Putamen (tissue), 1 donor: ENCODE measurements at places on chromosomes 16 and 17.
A peak's percentile ranks its signal among the peaks of the same experiment; 100 is the strongest.

GRCh38 chr16:10646581-10647263 is 48.0 kb downstream of the TEKT5 start:
- DNase-seq, result no peak

DNA sequence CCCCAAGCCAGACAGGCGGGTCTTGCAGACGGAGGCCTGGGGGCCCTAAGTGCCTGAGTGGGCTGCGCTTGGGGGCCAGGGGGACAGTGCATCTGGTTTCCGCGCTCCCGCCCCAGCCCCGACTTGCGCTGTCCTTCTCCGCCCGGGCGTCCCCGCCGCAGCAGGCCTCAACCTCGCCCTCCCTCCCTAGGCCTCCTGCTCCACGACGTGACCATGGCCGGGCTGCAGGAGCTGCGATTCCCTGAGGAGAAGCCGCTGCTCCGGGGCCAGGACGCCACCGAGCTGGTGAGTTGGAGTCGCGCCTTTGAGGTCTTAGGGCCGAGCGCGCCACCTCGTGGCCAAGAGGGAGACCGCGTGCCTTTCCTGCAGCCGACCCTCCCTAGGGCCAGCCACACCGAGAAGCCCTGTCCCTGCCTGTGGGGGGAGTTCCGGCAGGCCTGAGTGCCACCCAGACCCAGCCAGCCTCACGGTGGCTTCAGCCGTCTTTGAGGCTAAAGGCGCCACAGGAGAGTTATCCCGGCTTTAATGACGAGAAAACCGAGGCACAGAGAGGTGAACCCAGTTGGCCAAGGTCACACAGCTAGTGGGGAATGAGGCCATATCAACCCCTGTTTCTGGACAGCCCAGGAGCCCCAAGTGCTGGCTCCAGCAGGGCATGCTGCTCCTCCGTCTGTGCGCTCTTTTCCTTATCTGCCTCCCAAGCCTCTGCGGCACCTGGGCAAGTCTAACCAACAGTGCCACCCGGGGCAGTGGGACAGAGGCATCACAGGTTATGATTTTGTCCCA is 12.2 kb upstream of the NDRG4 start:
- DNase-seq, result peak; percentile 75

GRCh38 chr17:10396524-10397163 is 23.8 kb upstream of the MYH13 start:
- DNase-seq, result no peak

GRCh38 chr17:17783825-17784656 is 52.7 kb downstream of the SREBF1 start:
- DNase-seq, result peak; percentile 80

DNA sequence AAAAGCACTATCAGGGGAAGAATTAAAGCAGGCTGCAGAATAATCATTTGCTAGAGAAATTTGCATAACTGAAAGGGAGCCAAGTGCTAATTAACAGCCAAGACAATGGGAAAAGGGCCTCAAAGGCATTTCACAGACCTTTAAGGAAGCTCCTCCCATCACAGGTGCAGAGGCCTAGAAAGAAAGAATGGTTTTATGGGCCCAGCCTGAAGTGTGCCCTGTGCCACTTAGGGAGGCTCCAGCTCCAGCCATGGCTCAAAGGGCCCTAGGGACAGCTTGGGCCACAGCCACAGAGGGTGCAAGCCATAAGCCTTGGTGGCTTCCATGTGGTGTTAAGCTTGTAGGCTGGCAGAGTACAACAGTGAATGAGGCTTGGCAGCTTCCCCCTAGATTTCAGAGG is 50.1 kb downstream of the RNF112 start:
- DNase-seq, result peak; percentile 70

- DNase-seq, result no peak
Observed at GRCh38 chr16:68806422-68806821, 36.9 kb upstream of the TANGO6 start.

DNA sequence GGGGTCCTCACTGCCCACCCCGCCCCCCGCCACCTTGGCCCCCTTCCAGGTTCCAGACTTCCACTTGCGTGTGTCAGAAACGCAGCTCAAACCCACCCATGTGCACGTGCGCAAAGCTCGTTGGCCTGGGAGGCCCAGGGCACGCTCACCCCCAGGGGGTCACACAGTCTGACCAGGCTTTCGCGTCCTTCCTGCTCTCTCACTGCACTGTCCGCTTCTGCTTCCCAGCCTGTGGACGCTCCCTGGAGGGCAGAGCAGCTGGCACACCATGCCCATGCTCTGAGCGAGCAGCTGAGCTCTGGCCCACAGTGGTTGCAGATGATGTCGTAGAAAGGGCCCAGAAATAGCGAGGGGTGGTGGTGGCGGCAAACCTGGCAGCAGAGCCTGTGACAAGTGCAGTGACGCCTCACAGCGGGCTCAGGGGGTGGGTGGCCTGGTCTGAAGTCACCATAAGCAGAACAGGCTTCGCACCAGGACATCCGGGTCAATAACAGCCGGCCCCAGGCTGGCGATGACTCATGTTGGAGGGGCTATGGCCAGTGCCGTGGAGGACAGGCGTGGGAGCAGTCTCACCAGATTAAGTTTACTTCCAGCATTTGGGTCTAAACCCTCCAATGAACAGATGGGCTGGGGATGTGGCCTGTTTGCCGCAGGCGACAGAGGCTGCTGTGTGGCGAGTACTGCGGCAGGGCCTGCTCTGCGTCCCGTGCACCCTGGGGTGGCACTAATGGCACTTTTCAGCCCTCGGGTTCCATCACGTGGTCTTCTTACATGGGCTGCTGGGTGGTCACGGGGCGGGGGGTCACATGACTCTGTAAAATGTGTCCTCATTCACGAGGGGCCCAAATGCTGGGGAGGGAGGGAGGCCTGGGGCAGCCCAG is 49.0 kb downstream of the NT5M start:
- no peak for DNase-seq

- no peak for DNase-seq
Observed at GRCh38 chr16:78746718-78747117, 647.3 kb downstream of the WWOX start.

GRCh38 chr16:30605158-30605557 is 5.0 kb downstream of the ZNF689 start:
- DNase-seq, result no peak

DNA sequence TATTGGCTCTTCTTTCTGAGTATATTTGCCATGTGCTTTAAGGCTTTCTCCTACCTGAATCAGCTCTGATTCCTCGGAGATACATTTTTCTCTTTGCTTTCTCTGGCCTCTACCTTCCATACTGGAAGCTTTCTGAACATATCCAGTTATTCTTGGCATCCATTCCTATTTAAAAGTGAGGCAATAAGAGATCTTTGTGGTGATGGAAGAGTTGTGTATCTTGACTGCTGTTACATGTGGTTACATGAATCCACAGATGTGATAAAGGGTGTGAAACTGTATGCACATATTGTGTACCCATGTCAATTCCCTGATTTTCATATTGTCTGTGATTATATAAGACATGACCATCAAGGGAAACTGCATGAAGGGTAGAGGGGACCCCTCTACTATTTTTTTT is 24.4 kb downstream of the UBE2O start:
- DNase-seq, result no peak

DNA sequence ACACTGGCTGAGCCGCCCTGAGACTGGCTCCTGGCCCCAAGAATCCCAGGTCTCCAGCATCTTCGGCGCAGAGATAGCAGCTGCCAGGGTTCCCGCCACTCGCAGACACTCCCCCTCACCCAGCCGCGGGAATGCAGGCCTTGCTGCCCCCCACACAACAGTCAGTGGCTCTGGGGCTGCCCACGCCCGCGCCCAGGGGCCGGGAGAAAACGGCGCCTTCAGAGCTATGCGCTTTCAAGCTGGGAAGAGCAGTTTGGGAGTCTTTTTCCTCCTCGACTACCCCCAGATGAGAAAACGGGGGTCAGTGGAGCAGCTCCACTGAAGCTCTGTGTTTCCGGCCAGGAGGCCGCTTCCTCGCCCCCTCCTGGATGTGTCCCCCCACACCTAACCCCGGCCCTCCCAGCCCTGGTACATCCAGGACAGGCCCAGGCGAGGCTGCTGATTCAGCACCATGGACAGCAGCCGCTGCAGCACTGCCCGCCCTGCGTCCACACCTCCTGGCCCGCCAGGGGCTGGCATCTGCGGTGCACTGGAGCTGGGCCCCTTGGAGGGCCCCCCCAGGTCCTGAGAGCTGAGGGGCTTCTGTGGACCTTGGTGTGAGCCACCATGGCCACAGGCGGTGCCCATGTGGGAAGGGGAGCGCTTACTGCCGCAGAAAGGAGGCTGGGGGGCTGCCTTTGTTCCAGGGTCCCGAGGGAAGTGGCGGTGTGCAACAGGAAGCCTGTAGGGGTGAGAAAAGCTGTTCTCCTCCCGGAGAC is 35.7 kb downstream of the CACNA1H start:
- DNase-seq, result no peak

DNA sequence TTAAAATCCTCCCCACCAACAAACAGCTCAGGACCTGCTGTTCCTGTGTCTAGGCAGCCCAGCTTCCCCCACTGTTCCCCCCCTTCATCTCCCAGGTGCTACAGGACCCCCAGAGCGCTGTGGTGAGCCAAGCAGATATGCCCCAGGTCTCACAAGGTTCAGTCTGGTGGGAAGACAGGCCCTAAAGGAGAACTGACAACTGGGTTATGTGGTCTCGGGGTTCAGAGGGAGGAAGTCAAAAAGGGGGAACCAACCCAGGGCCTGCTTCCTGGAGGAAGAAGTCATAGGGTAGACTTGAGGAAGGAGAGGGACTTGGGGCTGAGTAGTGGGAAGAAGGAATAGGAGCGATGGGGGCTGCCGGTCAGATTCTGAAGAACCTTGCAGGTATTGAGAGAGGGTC is 2.6 kb downstream of the RIPOR1 start:
- DNase-seq, result no peak

- DNase-seq, result no peak
Observed at GRCh38 chr16:85126705-85127378, 14.6 kb upstream of the CIBAR2 start.

DNA sequence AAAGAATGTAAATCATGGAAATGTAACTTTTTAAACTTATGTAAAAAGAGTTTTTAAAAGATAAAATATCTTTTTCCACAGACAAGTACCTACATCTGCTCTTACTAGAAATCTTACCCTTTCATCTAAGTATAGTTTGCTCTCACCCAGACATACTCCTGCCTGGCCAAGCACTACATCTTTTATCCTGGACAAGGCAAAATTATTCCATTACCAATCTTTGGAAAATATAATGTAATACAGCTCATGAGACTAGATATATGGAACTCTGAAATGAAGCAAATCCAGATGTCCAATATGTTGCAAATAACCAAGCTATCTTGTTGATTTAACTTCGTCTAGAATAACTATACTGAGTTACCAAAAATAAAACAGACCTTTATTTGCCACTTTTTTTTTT is 50.0 kb downstream of the VMP1 start:
- no peak for DNase-seq

DNA sequence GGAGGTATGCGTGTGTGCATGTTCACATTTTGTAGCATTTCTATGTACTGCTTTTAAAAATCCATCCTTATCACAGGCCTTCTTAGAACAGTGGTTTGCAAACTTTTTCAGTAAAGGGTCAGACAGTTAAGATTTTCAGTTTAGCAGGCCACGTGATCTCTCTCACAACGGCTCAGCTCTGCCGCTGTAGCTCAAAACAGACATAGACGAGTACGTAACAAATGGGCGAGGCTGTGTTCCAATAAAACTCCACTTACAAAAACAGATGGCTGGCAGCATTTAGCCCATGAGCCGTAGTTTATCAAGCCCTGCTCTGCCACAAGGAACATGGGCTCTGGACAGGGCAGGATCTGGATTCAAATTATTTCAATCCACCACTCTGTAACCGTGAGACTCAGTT is 141.8 kb downstream of the XYLT1 start:
- no peak for DNase-seq

- DNase-seq, result no peak
Observed at GRCh38 chr16:64287655-64288528, 834.0 kb downstream of the CDH11 start.

DNA sequence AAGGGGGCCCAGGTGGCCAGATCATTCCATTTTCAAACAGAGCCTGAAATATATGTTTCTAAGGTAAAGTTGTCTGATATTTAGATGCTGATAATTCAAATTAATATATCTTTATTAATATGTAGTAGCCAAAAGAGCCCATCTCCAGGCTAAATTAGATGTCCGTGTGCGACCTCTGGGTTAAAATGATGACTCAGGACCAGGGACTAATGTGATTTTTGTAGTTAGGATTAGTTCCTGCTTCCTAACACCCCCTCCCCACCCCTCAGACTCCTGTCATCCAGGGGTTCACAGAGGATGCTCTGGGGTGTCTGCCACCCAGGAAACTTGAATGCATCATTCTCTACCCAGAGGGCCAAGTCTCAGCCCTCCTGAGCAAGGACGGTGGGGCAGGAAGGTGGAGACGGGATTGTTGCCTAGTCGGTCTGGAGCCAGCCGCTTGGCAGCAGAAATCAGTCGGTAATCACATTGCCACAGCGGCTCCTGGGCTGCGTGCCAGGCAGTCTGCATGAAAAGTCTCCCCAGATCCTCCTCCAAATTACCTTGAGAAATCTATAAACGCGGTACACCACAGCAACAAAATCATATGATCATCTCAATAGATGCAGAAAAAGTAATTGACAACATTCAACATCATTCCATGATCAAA is 29.8 kb downstream of the CNGB1 start:
- no peak for DNase-seq

DNA sequence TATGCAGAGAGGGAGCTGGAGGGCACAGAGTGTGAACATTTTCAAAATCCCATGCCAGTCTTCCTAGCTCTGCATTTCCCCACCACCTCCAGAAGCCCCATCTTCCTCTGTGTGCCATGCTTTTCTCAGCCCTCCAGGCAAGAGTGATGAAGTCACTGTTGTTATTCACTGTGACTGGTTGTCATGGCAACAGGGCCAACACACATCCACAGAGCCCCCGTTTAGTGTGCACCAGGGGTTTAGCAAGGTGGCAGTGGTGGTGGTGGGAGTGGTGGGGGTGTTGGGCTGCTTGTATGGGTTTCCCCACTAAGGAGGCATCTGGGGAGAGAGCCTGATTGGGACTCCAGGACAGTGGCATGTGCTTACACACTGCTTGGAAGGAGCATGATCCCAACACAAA is 309.9 kb upstream of the ASIC2 start:
- DNase-seq, result peak; percentile 9

- peak; percentile 85 for DNase-seq
Observed at GRCh38 chr16:53054670-53055485, at the start of gene CHD9. Gene CHD9, plus strand, starts transcription at chr16:53054991. Its CDS starts 101,099 bp downstream, at chr16:53156090.

GRCh38 chr16:62149631-62150030 is 113.4 kb upstream of the CDH8 start:
- no peak for DNase-seq

DNA sequence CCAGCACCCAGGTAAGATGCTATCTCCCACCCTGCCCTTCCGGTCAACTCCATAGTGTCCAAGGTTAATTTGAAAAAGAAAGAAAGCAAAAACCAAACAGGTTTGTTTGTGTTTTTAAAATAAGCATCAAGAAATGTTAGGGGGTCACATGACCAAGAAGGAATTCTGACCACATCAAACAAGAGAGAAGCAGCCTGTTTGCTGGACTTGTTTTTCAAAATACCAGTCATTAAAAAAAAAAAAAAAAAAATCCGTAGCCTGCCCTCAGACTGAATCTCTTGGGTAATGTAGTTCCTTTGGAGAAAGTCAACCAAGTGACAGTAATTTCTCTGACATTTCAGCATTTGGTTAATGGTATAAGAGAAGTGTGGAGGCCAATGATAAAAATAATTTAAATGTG is 38.4 kb downstream of the HNF1B start:
- no peak for DNase-seq
